ENCODE measurements at places on chromosomes 6 and 20.

GRCh38 chr6:112717401-112717800 is 370.3 kb downstream of the RFPL4B start:
- no peak for DNase-seq

- no peak for DNase-seq
These were observed 6.2 kb upstream of the GHRH start for GRCh38 chr20:37267667-37268313.

GRCh38 chr6:146770965-146771735 is 172.4 kb downstream of the ADGB start:
- no peak for DNase-seq

GRCh38 chr6:136547336-136547735 is 2.9 kb downstream of the MAP7 start:
- DNase-seq = no peak

- DNase-seq = peak; percentile 27
These were observed 182.5 kb downstream of the CDC5L start for GRCh38 chr6:44569931-44570385.

DNA sequence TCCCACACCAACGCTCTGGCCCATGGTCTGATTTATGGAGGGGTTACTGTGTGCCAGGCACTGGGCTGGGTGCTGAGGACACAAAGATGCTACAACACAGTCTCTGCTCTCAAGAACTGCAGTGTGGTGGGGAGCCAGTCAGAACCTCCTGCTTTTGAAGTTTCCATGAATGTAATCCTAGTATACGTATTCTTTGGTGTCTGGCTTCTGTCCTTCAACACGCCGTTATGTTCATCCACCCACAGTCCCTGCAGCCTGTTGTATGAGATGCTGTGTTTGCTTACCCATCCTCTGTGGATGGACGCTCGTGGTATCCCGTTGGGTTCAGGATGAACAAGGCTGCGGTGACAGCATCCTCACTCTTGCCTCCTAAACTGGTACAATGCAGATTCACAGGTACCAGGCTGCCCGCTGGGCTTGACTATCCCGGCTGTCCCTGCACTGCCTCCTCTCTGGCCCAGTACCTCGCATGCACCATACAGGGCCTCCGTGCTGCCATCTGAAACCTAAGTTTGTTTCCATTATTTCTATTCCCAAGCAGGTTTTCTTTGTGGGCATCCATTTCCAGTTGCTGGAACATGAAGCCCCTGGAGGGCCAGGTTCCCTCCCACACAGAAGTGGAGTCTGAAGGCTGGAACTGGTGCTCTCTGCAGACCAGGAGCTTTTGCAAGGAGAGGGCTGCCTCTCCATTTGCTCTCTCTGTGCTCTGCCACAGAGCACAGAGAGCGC is 364.5 kb downstream of the ZFAND3 start:
- DNase-seq = no peak

- DNase-seq = no peak
These were observed 645 bp downstream of the DDX39B start for GRCh38 chr6:31541059-31541657.

GRCh38 chr6:53898026-53898795 is 103.4 kb downstream of the LRRC1 start:
- DNase-seq = no peak

DNA sequence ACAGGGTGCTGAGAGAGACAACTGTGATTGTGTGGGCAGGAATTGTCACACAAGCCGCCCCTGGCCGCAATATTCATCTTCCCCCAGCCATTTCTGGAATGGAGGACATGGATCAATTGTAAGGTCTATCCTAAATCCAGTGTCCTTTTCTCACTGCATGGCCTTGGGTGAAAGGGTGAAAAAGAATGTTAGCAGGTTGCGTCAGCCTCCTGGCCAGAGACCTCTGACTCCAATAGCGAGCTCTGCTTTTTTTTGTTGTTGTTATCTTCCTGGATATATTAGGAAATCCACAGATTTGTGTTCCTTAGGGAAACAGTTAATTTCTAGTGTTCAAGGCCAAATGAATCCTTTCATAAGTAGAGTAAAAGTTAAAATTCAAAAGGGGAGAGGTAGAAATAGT is 47.1 kb upstream of the CD83 start:
- no peak for DNase-seq

DNA sequence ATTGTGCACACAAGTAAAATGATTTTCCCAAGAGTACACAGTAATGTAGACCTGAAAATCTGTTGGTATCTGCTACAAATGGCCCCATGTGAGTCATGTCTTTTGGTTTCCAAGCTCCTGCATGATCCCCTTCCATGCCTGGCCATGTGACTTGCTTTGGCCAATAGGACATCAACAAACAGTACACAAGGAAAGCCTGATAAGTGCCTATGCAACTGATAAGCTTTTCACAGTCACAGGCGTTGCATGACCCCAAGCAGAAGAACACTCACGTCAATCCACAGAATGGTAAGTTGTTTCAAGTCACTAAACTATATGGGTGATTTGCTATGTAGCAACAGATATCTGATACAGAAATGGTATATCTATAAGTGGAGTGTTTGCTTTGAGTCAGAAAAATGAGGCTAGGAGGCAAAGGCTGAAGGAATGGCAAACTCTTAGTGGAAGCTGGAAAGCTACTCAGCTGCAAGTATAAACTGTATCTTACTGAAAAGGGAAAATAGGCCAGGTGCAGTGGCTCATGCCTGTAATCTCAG is 160.1 kb upstream of the BEND3 start:
- no peak for DNase-seq

DNA sequence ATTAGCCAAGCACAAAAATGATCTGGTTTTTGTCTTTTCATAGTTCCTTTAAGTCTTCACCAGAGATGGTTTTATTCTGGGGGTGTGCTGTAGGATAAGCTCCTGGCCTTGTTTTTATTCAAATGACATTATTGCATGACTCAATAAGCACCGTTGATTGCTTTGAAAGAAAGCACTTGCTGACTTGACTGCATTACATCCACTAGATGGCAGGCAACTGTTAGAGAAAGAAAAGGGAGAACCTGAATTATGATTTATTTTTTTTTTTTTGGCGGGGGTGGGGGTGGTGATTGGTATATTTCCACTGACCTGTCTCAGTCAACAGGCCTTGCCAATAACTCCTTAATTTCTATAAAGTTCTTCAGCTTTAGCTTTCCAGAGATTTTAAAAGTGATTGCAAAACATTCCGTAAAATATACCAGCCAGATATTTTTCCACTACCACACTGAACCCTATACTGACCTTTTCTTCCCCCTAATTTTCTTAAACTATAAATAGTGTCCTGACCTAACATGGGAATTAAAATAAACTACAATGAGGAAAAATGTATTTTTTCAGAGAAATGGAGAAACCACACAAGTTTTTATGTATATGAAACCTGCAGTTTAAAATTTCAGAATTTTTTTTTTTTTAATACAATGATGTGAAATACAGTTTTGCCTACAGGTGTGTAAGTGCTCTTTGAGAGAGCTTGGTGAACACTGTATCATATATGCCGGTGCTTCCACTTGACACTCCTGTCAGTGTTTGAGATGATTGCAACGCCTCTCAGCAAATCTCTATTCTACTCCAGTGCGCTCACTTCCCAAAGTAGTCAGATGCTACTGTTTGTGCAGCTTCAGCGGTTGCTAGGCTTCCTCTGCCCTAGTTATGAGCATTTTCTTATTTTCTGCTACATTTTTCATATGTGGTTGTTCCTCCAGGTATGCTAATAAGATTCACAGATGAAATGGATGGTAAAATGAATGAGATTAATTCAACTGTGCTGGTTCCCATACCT is 274.3 kb downstream of the CD109 start:
- DNase-seq = peak; percentile 68

DNA sequence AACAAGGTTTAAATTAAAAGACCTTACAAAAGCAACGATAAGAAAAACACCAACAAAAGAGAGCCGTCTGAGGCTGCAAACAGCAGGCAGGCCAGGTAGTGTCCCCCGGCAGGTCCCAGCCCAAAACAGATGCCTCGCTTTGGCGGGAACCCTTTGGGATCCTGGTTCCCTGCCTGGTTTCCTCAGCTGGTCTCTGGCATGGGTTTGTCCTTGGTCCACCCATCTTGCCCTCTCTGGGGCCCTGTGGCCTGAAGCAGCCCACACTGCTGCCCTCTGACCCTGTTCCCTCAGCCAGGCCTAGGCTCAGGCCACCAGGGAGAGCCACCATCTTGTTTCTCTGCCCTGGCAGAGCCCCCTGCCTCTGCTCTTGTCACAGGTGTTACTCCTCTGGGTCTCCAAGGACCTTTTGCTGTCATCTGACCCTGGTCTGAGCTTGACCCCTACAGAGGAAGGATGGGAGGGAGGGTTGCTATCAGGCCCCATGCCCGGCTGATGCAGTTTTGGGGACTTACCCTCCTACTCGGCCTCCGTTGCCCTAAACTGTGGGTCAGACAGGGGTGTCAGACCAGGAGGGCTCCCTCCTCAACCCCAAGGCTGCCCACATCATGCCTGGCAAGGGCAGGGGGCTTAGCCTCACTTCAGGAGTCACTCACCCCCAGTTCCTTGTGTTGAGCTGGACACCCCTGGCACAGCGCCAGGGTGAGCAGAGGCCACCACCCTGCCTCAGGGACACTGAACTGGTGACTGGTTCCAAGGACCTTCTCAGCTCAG is 30.6 kb upstream of the GRM4 start:
- no peak for DNase-seq

- no peak for DNase-seq
These were observed 468.0 kb downstream of the UTRN start for GRCh38 chr6:144753023-144753705.

DNA sequence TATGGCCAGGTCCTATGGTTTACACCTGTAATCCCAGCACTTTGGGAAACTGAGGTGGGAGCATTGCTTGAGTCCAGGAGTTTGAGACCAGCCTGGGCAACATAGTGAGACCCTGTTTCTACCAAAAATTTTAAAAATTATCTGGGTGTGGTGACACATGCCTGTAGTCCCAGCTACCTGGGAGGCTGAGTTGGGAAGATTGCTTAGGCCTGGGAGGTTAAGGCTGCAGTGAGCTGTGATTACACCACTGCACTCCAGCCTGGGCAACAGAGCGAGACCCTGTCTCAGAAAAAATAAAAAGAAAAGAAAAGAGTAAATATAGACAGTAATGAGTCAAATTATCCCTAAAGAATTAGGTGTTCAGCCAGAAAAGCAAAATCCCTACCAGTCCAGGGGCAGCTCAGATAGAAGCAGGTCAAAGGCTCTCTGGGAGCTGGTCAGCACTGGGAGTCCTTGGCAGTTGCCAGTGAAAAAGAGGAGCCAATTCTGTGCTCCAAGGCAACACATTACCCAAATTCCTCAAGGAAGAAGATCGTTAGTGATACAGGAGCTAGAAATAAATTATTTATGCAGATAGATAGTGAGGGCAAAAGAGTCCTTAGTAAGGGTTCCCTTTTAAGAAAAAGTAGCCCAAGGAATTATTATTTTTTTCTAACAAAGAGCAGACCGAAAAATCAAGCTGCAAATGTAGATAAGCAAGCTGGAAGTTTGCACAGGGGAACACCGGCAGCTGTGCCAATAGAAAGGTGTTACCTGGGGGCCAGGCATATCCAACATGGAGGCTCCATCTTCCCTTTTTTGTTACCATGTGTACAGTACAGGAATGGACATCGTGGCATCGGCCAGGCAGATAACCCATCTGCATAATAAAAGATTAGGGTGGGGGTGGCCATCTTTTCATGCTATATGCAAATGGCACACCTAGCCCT is 31.4 kb upstream of the SEC63 start:
- DNase-seq = no peak

GRCh38 chr6:66198062-66198624 is 491.1 kb upstream of the EYS start:
- no peak for DNase-seq

GRCh38 chr6:3813918-3814317 is 35.3 kb upstream of the FAM50B start:
- no peak for DNase-seq

GRCh38 chr20:17748279-17748678 is 48.5 kb downstream of the BANF2 start:
- no peak for DNase-seq

DNA sequence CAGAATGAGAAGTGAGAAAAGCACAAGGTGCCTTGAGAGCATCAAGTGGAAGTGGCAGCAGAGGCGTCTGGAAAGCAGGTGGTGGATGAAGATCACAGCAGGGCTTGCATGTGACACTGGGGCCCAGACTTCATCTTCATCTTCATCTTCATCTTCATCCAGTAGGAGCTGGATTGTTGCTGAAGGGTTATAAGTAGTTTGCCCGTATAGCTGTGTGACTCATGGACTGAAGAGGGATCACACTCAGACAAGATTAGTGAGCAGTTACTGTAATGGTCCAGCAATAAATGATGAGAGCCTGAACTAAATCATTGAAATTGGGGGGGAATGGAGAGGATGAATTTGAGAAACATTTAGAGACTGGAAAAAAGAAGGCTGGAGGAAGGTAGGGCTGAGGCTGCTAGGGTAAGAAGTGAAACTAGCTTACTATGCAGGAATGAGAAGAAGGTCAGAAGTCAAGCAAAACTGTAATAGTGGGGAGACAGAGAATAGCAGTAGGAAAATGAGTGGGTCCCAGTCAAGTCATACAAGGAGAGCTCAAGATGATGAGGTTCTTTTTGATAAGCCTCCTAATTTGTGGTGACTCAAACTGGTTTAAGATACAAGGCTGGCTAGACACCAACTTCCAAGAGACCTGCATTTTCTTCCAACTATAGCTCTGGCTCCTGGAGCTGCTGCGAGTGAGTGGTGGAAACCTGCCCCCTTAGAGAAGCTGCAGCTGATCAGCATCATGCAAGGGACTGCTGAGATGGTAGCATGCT is 92.3 kb upstream of the BEND6 start:
- no peak for DNase-seq

GRCh38 chr6:21590346-21590745 is 3.2 kb upstream of the SOX4 start:
- no peak for DNase-seq

DNA sequence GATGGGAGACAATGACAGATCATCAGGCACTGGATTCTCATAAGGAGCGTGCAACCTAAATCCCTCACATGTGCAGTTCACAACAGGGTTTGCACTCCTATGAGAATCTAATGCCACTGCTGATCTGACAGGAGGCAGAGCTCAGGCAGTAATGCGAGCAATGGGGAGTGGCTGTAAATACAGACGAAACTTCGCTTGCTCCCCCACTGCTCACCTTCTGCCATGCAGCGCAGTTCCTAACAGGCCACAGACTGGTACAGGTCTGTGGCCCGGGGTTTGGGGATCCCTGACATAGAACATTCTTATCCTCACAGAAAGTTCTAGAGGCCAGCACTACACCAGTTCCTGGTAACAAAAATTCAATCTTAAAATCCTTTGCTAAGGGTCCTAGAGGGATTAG is 23.2 kb downstream of the RRAGD start:
- no peak for DNase-seq

Measured in fibroblast of skin of left quadriceps (primary cell).